Colonic mucosa (tissue), 4 donors: ENCODE measurements at places on chromosomes 5 and 9. TPM values are rescaled to one million over a fixed set of nuclear protein-coding genes. Genes with fewer than 3 reads are reported as not detected.

The KLF4 gene
- total RNA-seq, result 209 TPM

The MAP1B gene
- total RNA-seq, result 6.1 TPM

The CDH18 gene
- not detected for total RNA-seq

The DBH gene
- not detected for total RNA-seq

The PRRX2 gene
- 0.64 TPM for total RNA-seq

The FAM221B gene
- total RNA-seq, result 0.05 TPM

DNA sequence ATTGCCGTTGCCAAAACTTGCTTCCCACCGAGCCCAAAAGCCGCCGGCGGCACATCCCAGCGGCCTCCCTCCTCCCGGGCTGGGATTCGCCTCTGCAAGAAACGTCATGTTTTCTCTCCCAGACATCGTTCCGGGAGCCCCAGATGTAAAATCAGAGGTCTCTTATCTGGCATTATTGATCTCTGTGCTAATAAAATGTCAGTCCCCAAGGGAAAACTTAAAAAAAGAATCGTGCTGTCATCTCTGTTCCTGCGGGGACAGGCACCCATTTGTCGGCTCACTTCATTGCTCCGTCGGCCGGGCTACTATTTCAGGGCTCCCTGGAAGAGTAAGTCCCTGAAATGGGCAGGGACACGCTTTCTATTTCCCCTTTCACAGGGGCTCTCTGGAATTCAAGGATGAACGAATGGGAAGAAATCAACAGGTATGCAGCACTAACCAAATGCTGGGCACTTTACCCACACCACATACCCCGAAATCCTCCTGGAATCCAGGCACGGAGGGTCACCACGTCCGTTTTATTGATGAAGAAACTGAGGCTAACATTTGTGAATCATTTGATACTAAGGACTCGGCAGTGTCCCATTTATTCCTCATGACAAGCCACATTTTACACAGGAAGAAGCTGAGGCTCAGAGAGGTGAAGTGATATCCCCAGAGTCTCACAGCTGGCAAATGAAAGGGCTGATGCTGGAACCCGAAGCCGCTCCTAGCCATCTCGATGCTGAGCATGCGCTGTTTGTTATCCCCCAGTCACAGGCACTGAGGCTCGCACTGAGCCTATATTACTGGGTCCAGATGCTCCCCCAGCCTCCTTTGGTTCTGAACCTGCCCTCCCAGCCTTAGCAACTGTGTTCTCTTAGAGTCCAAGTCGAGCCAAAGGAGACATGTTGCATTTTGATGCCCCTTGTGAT lies 35.7 kb upstream of the MSX2 start:
- no peak for DNase-seq
- H3K27ac ChIP-seq, result no peak overlapping the region
- no peaks in the 10 kb centered on the region for H3K36me3 ChIP-seq
- H3K4me1 ChIP-seq, result no peaks in the 10 kb centered on the region
- peaks cover 7% of the 10 kb centered on the region for H3K27me3 ChIP-seq

DNA sequence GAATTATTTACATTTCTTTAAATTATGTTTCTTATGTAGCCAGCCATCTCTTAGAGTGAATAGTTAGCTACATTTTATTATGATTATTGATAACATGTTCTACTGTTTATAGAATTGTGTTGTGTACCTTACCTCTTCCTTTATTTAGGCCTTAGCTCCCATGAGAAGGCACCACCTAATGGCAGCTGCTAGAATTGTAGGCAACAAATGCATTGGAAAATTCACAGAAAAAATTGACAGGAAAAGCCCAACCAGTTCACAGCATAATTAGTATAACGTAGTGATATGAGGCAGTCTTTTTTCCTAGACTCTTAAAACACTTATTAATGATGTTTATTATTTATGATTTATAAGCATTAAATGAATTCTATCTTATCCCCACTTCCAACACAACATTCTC lies 175.8 kb downstream of the WDR70 start:
- no peak overlapping the region for H3K4me3 ChIP-seq
- H3K27me3 ChIP-seq, result no peaks in the 10 kb centered on the region
- H3K36me3 ChIP-seq, result no peaks in the 10 kb centered on the region
- DNase-seq, result no peak

- no peak overlapping the region for H3K27ac ChIP-seq
- H3K27me3 ChIP-seq, result no peaks in the 10 kb centered on the region
- no peak overlapping the region for H3K4me3 ChIP-seq
- H3K36me3 ChIP-seq, result no peaks in the 10 kb centered on the region
- no peaks in the 10 kb centered on the region for H3K4me1 ChIP-seq
- DNase-seq, result no peak
These were observed 388.5 kb downstream of the GABRG2 start for GRCh38 chr5:162456086-162456485.

GRCh38 chr5:1468247-1468612 lies 23.0 kb upstream of the SLC6A3 start:
- H3K4me3 ChIP-seq, result no peak overlapping the region
- no peak overlapping the region for H3K27ac ChIP-seq
- no peaks in the 10 kb centered on the region for H3K27me3 ChIP-seq
- no peaks in the 10 kb centered on the region for H3K4me1 ChIP-seq

- H3K36me3 ChIP-seq, result peaks cover 3% of the 10 kb centered on the region
- no peak overlapping the region for H3K27ac ChIP-seq
- H3K4me1 ChIP-seq, result no peaks in the 10 kb centered on the region
- H3K27me3 ChIP-seq, result no peaks in the 10 kb centered on the region
These were observed 19.7 kb downstream of the SLC12A7 start for GRCh38 chr5:1092122-1092521.

GRCh38 chr5:15421921-15422412 lies 78.0 kb upstream of the FBXL7 start:
- H3K4me1 ChIP-seq, result no peaks in the 10 kb centered on the region
- H3K4me3 ChIP-seq, result no peak overlapping the region
- H3K36me3 ChIP-seq, result no peaks in the 10 kb centered on the region
- no peak for DNase-seq
- H3K27ac ChIP-seq, result no peak overlapping the region

GRCh38 chr9:38133595-38133994 lies 64.6 kb upstream of the SHB start:
- H3K36me3 ChIP-seq, result no peaks in the 10 kb centered on the region
- no peak overlapping the region for H3K4me3 ChIP-seq
- H3K27ac ChIP-seq, result no peak overlapping the region
- no peaks in the 10 kb centered on the region for H3K4me1 ChIP-seq
- no peak for DNase-seq

- no peaks in the 10 kb centered on the region for H3K27me3 ChIP-seq
- no peak for DNase-seq
- no peak overlapping the region for H3K4me3 ChIP-seq
- peaks cover 3% of the 10 kb centered on the region for H3K4me1 ChIP-seq
These were observed 15.8 kb downstream of the F2RL2 start for GRCh38 chr5:76607353-76607871.

DNA sequence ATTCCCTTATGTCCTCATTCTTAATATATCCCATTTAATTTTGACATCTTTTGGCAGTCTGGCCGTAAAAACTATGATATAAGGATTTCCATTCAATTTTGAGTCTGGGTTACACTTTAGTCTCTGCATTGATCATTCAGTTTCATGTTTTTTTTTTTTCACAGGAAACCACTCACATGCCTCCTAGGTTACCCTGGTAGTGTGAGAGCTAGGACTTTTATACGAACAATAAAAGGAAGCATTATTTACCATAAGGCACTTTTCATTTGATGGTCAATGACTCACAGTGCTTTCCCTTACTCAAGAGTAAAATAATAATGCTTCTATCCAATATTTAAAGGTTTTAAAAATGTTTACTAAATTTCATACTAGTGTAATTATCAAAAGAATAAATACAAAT lies 16.4 kb upstream of the DMAC1 start:
- no peak overlapping the region for H3K4me3 ChIP-seq
- H3K4me1 ChIP-seq, result no peaks in the 10 kb centered on the region
- no peak overlapping the region for H3K27ac ChIP-seq
- no peaks in the 10 kb centered on the region for H3K36me3 ChIP-seq
- H3K27me3 ChIP-seq, result no peaks in the 10 kb centered on the region

DNA sequence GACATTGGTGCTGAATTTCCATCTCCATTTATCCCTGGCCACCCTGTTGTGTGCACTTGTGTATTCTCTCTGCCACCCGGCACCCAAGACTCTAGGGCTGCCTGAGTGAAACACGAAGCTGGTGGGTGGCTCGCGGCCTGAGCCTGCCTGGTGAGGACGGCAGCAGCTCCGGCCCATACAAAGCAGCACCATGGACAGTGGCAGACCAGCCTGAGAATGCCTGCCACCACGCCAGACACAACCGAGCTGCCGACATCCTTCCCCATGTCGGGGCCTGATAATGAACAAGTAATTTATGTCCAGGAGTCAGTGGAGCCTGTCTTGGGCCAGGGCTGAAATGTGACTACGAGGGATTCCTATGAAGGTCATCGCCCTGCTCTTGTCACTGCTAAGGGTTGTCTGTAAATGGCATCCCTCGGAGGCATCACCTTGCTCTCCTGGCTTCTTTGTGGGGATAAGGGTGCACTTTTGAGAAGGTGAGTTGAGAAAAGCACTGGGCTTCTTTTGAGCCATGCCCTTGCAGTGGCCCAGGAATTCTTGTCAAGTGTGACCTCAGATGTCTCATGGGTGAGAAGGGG lies 175.7 kb downstream of the MELK start:
- no peak overlapping the region for H3K27ac ChIP-seq
- no peak for DNase-seq
- no peak overlapping the region for H3K4me3 ChIP-seq

- no peak overlapping the region for H3K4me3 ChIP-seq
- no peak overlapping the region for H3K27ac ChIP-seq
- DNase-seq, result no peak
- H3K4me1 ChIP-seq, result no peaks in the 10 kb centered on the region
- no peaks in the 10 kb centered on the region for H3K36me3 ChIP-seq
These were observed 4.7 kb upstream of the GCNT1 start for GRCh38 chr9:76454311-76454710.

- H3K27ac ChIP-seq, result peak overlapping the region; percentile 67
- H3K4me3 ChIP-seq, result peak overlapping the region; percentile 83
- peak; percentile 44 for DNase-seq
These were observed 346 bp downstream of the ATOX1 start for GRCh38 chr5:151758141-151758429.

GRCh38 chr5:176517053-176517661 lies 20.0 kb downstream of the RNF44 start:
- H3K27me3 ChIP-seq, result no peaks in the 10 kb centered on the region
- no peak overlapping the region for H3K4me3 ChIP-seq
- no peaks in the 10 kb centered on the region for H3K36me3 ChIP-seq
- H3K27ac ChIP-seq, result no peak overlapping the region

DNA sequence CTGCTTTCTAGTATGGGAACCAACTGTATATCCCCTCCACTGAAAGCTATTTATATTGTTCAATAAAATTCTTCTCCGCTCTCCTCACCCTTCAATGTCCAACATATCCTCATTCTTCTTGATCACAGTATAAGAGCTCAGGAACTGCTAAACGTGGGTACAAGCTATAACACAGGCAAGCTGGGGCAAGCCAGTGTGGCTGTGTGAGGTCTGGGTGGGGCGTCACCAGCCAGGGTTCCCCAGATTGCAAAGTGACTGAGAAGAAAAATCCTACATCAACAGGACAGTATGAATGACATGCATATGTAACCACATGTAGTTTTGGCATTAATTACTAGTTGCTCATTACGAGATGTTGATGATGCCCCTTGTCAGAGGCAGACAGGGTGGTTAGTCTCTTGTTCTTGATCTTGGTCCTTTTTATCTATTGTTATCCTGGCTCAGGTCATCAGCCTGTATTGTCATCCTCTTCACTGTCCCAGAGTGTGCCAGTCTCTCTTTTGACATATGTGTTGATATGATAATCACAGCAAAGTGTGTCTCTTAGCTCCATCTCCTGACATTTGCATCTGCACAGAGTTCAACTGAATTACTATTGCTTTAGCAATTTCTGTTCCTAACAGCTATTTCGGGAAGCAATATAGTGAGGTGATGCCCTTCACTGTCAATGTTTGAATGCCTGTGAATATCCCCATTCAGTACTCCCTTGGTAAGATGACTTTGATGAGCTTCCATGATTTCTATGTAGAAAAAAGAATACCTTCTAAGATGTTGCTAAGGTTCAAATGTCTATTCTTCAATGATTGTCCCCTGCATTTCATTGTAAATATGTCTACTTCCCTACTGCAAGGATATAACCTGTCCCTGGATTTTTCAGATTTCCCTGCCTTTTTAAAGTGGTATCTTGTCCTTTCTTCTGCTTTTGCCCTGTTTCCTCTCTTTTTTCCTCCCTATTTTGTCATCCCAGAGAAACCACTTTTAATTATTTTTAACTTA lies 140.3 kb downstream of the MAT2B start:
- no peak overlapping the region for H3K4me3 ChIP-seq
- no peaks in the 10 kb centered on the region for H3K27me3 ChIP-seq
- H3K27ac ChIP-seq, result no peak overlapping the region
- no peak for DNase-seq
- H3K36me3 ChIP-seq, result no peaks in the 10 kb centered on the region

DNA sequence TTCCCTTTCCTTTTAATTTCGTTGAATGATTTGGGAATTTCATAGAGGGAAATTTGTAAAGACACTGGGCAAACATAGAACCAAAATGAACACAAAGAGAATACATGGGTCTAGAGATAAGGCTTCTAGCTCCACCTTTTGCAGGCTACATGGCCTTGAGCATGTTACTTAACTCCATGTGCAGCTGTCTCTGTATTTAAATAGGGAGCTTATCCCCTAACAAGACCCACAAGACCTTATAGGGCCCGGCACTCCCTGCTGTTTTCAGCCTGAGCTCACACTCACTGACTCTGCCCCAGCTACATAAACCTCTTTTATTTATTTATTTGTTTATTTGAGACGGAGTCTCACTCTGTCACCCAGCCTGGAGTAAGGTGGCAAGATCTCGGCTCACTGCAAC lies 30.6 kb upstream of the TLE1 start:
- no peak for DNase-seq
- no peak overlapping the region for H3K27ac ChIP-seq
- no peak overlapping the region for H3K4me3 ChIP-seq
- no peaks in the 10 kb centered on the region for H3K36me3 ChIP-seq
- H3K27me3 ChIP-seq, result no peaks in the 10 kb centered on the region

- H3K4me3 ChIP-seq, result no peak overlapping the region
- H3K27me3 ChIP-seq, result no peaks in the 10 kb centered on the region
- DNase-seq, result no peak
- H3K36me3 ChIP-seq, result no peaks in the 10 kb centered on the region
- H3K4me1 ChIP-seq, result no peaks in the 10 kb centered on the region
These were observed 40.3 kb downstream of the UBTD2 start for GRCh38 chr5:172243302-172243701.
